Pulmonary artery endothelial cell (primary cell): ENCODE measurements at places on chromosomes 12 and 14. TPM values are rescaled to one million over a fixed set of nuclear protein-coding genes. Genes with fewer than 3 reads are reported as not detected.

GRCh38 chr12:63876980-63877379 is 32.5 kb downstream of the SRGAP1 start:
- DNase-seq = no peak

DNA sequence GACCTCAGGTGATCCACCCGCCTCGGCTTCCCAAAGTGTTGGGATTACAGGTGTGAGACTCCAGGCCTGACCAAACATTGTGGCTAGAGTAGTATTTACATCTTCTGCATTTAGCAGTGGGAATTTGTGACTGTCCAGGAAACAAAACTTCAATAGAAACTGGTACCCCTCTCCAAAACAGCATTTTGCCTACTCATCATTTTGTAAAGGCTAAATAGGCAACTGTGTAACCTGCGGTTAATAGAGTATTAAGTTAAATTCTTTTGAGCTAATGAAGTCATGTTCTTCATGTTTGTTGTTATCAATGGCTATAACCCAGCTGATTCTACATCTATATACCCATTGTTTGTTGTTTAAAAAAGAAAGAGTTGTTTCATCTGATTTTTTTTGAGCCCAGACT is 8.1 kb downstream of the CMAS start:
- no peak for DNase-seq

- DNase-seq = no peak
Observed at GRCh38 chr14:58635091-58635830, 2.5 kb upstream of the DACT1 start.

GRCh38 chr14:91299121-91300115 is 54.9 kb upstream of the GPR68 start:
- no peak for DNase-seq

Gene ACOT4
- total RNA-seq = 0.46 and 1.5 TPM in 2 replicates

Gene ERP27
- 0.14 and 0.33 TPM in 2 replicates for total RNA-seq

Gene LRRC10
- not detected in 2 replicates for total RNA-seq

Gene SOAT2
- not detected in 2 replicates for total RNA-seq
